ENCODE measurements at places on chromosomes 11 and 22. TPM values are rescaled to one million over a fixed set of nuclear protein-coding genes. Genes with fewer than 3 reads are reported as not detected.

DNA sequence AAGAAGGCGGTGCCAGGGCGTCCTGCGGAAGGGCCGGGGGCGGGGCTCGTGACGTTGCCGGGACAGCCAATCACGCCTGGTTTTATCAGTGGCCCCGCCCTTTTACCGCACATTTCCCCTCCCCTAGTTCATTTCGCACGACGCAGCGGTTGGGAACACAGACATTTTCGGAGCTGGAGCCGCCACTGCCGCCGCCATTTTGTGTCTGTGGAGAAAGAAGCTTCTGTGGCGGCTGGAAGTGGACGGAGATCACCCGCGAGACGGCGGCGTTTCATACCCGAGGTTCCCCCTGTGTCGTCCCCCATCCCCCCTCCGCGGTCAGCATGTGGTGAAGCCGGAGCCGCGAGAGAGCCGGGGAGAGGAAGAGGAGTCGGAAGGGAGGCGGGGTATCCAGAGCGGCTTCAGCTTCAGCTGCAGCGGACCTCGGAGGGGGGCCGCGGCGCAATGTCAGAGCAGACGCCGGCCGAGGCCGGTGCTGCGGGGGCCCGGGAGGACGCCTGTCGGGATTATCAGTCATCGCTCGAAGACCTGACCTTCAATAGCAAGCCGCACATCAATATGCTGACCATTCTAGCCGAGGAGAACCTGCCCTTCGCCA, at the start of gene PCF11:
Gene PCF11 (plus strand): TSS at position 136 of the 598 bp plus-strand sequence. CDS start 309 bp downstream, at position 445.
- DNase-seq: no peak

- peak; percentile 61 for DNase-seq
Observed at GRCh38 chr11:14361951-14362350, 3.0 kb upstream of the RRAS2 start.

DNA sequence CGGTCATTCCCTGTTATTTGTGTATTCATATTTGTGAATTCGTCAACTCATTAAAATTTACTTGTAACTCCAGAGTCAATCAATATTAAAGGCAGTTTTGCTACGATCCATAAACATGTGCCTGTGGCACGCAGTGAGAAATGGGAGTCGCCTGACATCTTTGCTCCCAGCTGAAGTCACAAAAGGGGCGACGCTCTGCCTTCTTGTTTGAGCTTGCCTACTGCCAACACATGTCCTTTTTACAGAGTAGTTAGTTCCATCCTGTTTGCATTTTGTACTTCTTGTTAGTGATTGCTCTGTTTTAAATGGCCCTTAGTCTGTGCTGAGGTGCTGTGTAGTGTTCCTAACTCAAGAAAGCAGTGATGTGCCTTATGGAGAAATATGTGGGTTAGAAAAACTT, 305.3 kb downstream of the ETS1 start:
- DNase-seq: no peak

DNA sequence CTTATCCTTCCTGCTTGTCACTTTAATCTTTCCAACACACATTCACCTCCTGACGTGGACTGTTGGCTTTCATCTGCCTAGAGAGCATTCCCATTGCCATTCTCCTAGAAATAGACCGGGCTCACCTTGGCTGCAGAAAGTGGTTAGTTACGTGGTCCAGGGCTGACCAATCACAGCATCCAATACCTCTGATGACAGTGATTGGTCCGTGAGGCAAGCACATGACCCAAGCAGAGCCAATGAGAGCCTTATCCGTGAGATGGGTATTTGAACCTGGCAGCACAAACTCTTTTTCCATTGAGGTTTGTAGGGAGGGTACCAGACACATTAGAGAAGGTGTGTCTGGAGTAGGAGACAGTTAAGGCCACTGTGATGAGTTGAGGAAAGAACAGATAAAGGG, 85.8 kb downstream of the MIAT start:
- no peak for DNase-seq

- DNase-seq: peak; percentile 4
Observed at GRCh38 chr11:1832211-1832919, 2.4 kb upstream of the SYT8 start.

- DNase-seq: no peak
Observed at GRCh38 chr11:1162138-1162475, 4.4 kb downstream of the MUC5AC start.

DNA sequence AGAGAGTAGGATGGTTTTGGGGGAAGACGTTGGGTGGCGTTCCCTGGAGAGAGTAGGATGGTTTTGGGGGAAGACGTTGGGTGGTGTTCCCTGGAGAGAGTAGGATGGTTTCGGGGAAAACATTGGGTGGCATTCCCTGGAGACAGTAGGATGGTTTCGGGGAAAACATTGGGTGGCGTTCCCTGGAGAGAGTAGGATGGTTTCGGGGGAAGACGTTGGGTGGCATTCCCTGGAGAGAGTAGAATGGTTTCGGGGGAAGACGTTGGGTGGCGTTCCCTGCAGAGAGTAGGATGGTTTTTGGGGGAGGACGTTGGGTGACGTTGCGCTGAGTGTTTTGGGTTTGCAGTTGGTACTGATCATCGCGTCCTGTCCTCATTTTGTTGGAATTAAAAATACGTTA, 28.2 kb downstream of the IGHMBP2 start:
- no peak for DNase-seq

- DNase-seq: peak; percentile 79
Observed at GRCh38 chr11:117107701-117108590, 9.7 kb upstream of the SIK3 start.

GRCh38 chr11:44611088-44611487, 45.6 kb downstream of the CD82 start:
- peak; percentile 19 for DNase-seq

DNA sequence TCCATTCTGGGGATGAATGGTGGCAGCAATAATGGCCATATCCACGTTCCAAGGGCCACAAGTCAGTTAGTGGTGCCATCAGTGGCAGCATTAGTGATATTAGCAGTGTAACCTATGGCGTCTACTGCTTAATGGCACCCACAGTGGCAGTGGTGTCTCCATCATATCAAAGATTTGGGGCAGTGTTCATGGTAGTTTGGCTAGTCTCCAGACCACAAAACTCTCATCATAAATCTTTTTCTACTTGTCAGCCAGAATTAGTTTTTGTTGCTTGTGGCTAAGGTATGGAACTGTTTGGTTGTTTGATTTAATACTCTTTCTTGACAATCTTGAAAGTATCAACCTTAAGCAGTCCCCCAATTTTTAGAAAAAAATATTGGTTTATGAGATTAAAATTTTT, 45.1 kb upstream of the DEUP1 start:
- DNase-seq: no peak

DNA sequence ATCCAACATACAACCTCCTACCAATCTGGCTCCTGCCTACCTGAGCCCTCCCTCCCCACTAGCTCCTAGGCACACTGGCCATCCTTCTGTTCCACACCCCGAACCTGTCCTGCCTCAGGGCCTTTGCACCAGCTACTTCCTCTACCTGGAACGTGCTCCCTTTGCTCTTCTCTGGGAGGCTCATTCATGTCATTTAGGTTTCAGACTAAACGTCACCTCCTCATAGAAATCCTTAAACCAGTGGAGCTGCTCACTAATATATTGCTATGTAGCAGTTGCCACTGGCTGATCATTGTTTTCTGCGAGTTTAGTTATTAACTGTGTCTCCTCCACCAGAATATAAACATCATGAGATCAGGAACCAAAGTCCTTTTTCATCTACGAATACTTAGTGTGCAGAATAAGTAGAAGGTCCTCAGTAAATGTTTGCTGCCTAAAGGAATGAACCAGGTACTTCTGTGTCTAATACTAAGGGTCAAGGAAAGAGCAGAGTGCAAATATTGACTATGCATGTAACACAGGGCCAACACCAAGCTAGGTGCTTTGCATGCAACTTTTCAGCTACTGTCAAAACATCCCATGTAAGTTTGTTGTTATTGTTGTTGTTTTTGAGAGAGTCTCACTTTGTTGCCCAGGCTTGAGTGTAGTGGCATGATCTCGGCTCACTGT, 277.6 kb upstream of the SYN3 start:
- no peak for DNase-seq

DNA sequence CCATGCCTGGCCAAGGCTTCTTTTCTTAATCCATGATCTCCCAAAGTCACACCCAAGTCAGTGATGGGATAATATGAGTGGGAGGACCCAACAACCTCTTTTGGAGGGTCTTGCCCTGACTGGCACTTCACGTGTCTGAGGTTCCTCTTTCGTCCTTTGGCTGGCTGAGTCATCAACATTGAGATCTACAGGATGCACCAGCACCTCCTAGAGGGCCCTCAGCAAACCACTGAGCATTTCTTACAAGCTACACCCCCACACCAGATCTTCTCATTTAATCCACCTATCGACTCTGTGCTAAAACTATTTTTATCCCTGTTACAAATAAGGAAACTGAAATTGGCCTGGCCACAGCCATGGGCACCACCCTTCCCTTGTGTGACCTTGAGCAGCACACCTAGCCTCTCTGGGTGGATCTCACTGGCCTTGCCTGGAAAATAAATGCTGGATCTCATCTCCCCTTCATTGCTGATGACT, 63.4 kb downstream of the FLI1 start:
- DNase-seq: peak; percentile 44

- DNase-seq: no peak
Observed at GRCh38 chr11:66371627-66372415, at the start of gene SLC29A2. SLC29A2 (minus strand) TSS chr11:66371760; CDS start chr11:66371591, 169 bp downstream.

DNA sequence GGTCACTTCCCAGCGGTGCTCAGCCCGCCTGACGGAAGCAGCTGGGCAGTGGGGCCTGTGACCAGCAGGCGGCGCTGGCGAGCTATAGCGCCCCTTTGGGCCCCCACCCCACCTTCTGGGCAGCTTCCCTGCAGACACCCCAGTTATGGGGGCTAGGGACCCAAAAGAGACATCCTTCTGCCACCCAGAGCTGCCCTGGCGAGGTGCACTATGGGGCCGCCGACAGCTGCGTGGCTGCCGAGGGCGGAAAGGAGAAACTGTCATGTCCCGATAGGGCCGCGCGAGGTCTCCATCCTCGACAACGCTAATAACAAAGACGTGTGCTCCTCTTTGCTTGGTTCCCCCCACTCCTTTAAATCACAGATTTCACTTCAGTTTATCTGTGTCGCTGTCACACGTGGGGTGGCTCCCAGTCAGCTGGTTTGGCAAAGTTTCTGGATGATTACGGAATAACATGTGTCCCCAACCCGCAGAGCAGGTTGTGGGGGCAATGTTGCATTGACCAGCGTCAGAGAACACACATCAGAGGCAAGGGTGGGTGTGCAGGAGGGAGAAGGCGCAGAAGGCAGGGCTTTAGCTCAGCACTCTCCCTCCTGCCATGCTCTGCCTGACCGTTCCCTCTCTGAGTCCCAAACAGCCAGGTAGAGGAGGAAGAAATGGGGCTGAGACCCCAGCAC, 673 bp upstream of the MYO7A start:
- DNase-seq: peak; percentile 43

DNA sequence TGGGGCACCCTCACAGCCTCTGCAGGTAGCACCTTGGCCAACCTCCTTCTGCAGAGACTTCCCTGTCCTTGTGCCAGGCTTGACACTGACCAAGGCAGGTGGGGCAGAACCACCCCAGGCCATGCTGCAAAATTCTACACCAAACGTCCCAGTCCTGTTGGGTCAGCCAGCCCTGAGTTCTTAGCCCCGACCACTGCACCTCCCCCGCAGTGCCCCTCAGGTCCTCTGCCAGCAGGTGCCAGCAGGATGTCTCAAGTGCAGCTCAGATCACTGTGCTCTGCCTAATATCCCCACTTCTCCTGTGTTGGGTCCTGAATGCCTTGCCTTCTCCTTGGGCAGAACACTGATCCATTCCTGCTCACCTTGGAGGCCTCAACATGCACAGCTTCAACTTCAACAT, 999.7 kb downstream of the TBC1D22A start:
- no peak for DNase-seq

DNA sequence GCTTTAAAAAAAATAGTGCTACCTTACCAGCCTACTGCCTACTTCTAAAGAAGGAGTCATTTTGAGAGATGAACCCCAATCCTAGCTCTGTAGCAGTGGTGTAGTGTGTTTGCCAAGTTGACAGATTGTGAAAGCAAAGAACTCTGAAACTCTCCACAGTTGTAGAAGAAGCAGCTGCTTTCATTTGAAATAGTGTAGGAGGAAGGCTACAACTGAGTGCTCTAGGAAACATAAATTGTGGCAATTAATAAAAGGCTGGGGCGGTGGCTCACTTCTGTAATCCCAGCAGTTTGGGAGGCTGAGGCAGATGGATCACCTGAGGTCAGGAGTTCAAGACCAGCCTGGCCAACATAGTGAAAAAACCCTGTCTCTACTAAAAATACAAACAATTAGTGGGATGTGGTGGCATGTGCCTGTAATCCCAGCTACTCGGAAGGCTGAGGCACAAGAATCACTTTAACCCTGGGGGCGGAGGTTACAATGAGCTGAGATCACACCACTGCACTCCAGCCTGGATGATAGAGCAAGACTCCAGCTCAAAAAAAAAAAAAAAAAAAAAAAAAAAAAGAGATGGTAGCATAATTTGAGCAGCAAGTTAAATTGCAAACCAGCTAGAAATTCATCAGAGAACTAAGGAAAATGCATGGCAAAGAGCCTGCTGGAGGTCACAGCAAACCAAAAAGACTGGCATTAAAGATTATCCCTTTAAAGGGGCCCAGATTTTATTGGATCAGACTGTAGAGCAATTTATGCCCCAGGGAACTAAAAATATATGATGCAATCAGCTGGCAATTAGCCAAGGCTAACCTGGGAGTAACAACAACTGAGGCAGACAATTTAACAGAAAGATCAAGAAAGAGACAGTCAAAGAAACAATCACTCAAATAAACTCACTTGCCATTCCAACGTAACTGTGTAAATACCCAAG, 112.6 kb downstream of the LUZP2 start:
- no peak for DNase-seq

- no peak for DNase-seq
Observed at GRCh38 chr11:3220101-3220500, 1.5 kb upstream of the MRGPRG start.

GRCh38 chr22:31206896-31207687, 5.0 kb upstream of the LIMK2 start:
- DNase-seq: no peak

C11orf97 gene
- total RNA-seq: not detected

SEPTIN5 gene
- 10.4 TPM for total RNA-seq

MRGPRE gene
- not detected for total RNA-seq

WNT7B gene
- 0.64 TPM for total RNA-seq

KLHL35 gene
- 3.2 TPM for total RNA-seq

DRG1 gene
- total RNA-seq: 75.4 TPM

OR8D2 gene
- not detected for total RNA-seq

MRPL49 gene
- total RNA-seq: 54.4 TPM

NUDT8 gene
- total RNA-seq: 5.8 TPM

APOA5 gene
- total RNA-seq: not detected

SLC25A1 gene
- 148 TPM for total RNA-seq

SLC39A13 gene
- total RNA-seq: 73.0 TPM

C22orf42 gene
- not detected for total RNA-seq

MED17 gene
- total RNA-seq: 26.4 TPM

OSBP2 gene
- 0.97 TPM for total RNA-seq

TIGD3 gene
- total RNA-seq: under 0.01 TPM

Data from fibroblast of villous mesenchyme (primary cell).